ENCODE measurements at places on chromosomes 6 and 20.

- DNase-seq, result no peak
Measured at GRCh38 chr6:167825332-167826229, 1.1 kb upstream of the AFDN start.

DNA sequence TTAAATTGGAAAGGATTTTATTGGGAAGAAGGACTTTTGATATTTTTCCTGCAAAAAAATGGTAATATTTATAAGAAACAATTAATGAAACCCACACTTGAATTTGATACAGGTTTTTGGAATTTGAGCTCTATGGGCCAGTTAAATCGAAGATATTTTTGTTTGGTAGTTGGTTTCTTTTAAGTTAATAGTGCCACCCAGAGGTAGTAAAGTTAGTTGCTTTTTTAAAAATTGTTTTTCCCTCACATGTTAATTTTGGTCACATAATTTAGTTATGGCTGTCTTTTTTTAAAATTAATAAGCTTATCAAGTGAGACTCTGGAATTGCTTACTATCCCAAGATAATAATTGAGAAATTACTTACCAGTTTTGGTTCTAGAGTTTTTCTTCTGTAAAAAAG lies 7.1 kb downstream of the PRIM2 start:
- DNase-seq, result no peak

- DNase-seq, result no peak
Measured at GRCh38 chr6:53910834-53911233, 116.0 kb downstream of the LRRC1 start.

DNA sequence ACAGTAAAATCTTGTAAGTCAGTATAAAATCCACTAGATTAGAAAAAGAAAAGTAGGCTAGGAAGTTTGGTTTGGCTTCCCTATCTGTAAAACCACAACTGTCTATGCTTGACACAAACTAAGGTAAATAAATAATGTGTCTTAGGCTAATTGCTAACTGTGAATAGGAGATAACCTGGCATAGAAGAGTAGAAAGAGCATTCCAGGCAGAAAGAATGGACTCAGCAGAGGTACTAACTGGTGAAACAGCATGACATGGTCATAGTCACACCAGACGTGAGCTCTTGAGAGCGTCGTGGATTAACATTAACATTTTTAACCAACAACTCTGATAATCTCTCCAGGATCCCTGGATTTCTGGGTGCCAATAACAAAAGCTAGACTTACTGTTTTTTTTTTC lies 8.7 kb upstream of the WTAP start:
- no peak for DNase-seq

DNA sequence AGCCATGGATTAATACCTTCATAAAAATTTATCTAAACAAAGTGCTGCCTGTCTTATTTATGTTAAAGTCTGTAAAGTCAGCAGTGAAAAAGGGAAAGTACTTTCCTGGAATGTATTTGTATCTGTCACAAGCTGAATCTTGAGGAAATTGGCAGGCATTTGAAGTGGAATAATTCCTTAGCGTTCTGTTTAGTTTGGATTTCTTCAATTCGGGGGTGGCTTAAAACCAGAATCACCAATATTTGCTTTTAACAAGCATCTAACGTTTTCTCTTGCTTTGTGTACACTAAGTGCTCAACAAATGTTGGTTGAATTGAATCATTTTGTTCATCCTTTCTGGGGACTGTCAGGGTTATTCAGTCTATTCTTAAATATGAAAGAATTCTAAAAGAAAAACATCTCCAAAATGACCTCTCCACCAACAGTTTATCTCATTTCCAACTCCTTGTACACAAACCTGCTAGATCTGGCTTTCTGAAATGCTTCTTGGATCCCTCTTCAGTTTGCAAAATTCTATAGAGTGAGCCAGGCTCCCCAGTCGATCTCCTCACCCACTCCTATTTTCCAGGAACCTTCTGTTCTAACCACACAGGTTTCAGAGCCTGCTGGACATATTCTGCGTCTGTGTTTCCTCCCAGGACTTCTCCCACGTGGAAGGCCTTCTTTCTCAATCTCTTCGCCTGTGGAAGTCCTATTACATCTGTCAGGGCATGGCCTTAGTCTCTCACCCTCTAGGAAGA lies 2.0 kb upstream of the NPEPL1 start:
- no peak for DNase-seq

Data from stimulated activated CD8-positive, alpha-beta memory T cell treated with anti-CD3 and anti-CD28 coated beads, Interleukin-4, amount 100 ng/mL, for 4 hours (primary cell).